Activated CD4-positive, CD25-positive, alpha-beta regulatory T cell (primary cell): ENCODE measurements at places on chromosomes 16 and 17.

GRCh38 chr17:48074322-48075081 lies 26.3 kb downstream of the NFE2L1 start:
- peak; percentile 49 for DNase-seq

GRCh38 chr17:77485089-77485833 lies 344.5 kb downstream of the SEC14L1 start:
- DNase-seq, result no peak

DNA sequence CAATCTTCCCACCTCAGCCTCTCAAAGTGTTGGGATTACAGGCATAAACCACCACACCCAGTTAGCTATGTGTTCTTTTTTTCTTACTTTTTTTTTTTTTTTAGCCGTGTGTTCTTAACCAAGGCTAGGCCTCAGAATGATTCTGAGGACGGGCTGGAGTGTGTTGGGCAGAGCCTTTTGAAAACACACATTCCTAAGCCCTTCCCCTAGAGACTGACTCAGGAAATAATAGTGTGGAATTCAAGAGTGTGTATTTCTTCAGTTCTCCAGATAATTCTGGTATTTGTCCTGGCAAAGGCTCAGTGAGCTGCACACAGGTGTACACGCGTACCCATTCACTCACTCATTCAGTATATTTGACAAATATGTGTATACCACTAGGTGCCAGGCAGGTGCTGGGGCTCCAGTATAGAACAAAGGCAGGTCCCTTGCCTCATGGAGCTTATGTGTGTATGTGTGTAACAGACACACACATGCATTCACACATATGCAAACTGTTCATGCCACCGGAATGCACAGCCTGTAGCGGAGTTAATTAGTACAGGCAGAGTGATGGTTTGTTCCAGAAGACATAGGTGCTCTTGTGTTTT lies 19.4 kb upstream of the NFATC3 start:
- DNase-seq, result no peak

DNA sequence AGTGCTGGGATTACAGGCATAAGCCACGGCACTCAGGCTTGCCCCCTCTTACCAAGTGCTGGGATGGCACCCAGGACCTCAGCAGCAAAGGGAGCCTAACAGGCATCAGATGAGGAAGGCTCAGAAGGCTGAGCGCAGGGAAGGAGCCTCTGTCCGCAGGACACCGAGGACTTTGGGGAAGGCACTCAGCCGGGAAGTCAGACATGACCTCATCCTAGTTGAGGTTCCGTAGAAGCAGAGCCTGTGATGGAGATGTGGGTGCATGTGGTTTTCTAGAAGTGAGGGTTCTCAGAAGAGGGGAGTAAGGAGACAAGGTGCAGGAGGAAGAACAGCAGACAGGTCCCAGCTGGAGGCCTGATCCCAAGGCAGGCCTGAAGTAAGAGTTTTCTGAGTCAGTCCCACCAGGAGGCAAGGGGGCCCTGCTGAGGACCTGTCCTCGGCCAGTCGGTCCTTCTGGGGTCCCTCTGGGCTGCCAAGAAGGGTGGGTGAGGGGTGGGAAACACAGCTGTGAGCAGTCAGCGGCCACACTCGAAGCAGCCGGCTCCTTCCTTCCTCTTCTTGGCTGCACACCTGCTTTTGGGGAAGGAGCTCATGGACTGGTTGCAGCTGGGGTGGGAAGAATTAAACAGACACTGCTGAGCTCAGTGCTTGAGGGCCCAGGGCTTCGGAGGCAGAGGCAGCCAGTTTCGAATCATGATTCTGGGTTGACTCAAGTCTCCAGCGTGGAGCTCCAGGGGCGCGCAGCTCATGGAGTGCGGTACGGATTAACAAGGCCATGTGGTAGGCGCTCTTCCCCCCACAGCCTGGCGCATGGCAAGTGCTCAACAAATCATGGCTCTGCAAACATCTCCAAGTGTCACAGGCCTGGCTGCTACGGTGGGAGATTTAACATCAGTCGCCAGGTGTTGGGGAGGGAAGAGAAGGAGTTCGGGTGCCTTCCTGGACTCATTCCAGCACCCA lies 38.9 kb upstream of the SNN start:
- DNase-seq, result no peak

GRCh38 chr17:40531051-40531991 lies 29.9 kb upstream of the TNS4 start:
- peak; percentile 17 for DNase-seq

DNA sequence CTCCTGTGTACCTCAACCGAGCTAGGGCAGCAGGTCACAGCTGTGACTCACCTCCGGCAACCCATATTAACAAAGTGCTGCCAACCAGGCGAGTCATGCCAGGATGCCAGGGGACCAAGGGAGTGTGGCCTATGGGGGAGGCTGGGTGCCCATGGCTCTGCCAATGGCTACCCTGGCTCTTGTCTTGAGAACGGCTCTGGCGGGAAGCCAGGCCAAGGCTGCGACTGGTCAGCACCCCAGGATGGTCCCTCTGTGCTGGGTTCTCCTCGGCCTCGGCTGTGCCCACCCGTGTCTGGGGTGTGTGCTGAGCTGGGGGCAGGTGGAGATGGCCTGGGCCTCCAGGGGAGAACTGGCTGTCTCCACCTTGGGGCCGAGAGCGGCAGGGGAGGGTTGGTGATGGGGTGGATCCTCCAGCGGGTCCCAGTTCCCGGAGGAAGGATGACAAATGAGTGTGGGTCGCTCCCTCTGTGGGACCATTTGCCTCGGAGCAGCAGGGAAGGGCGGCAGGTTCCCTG lies 75.8 kb downstream of the MRC2 start:
- no peak for DNase-seq

GRCh38 chr16:10897134-10897533 lies 20.1 kb downstream of the CIITA start:
- no peak for DNase-seq

GRCh38 chr16:83458612-83459011 lies 349.2 kb upstream of the HSBP1 start:
- no peak for DNase-seq

- DNase-seq, result no peak
Observed at GRCh38 chr16:29744541-29745101, 1.2 kb downstream of the C16orf54 start.

DNA sequence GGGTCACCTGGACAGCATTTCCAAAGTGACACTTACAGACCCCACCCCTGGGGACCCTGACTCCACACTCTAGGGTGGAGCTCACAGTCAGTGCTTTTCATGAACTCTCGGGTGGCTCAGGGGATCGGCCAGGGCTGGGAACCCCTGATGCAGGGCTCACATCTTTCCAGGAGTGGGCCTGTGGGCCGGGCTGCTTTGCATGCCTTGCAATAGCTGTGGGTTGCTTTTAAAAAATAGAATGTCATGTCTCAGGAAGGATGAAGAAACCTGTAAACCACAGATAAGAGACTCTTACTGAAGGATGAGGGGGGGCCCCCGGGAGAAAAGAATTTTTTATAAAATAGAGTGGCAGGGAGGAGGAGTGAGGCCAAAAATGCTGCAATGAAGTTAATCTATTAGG lies 40.2 kb downstream of the RBFOX3 start:
- DNase-seq, result no peak

DNA sequence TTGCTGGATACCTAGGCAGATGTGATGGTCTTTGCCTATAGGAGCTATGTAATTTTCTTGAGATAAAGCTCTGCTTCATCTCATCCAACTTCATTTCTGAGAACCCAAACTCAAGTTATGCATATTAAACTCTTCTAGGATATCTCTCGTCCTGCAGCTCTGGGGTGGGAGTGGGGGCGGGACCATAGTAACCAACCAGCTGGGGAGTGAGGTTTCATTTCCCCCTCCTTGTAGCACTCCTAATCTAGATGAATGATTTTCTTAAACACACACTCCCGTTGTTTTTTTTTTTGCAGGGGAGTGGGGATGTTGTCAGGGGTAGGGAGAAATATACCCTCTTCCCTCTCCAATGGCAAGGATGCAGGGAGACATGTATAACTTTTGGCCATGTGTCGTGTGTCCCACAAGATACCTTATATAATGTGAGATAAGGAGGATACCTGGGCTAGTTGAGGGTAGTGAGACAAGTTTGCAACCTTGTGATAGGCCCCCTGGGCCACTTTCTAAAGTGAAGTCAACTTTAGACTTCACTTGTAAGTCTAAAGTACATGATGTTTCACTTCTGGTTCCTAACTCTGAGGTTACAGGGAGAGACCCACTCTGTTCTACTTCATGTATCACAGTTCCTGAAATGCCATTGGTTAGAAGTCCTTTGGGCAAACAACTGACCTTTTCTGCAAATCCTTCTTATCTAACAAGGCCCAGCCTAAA lies 10.5 kb upstream of the HEATR6 start:
- DNase-seq, result no peak

DNA sequence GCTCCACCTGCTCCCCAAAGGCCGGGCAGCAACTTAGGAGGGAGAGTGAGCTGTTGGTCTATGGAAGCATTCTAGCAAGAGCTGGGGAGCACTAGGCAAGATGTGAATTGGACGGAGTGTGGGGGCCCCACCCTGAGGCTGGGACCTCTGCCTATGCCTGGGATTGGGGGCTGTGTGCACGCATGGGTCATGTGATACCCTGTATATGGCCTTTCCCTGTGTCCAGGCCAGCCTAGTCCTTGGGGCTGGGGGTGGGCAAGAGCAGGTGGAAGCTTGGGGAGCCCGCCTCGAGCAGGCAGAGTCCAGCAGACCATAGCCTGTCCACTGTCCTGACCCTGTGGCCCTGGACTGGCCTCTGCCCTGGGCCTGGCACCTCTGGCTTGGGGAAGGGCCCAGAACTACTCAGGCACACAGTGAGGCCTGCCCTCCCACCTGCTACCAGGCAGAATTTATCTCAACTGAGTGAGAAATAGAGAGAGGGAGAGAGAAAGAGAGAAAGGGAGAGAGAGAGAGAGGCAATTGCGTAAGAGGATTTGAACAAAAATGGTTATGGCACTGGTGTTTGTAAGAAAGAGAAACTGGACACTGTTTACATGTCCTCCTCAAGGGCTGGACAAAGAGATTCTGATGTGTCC lies 19.1 kb downstream of the PDP2 start:
- no peak for DNase-seq

GRCh38 chr17:3818786-3819185 lies 17.8 kb upstream of the ITGAE start:
- no peak for DNase-seq

- DNase-seq, result no peak
Observed at GRCh38 chr17:35799942-35800341, 4.5 kb upstream of the MMP28 start.

- DNase-seq, result no peak
Observed at GRCh38 chr16:82699711-82700495, 73.1 kb downstream of the CDH13 start.

DNA sequence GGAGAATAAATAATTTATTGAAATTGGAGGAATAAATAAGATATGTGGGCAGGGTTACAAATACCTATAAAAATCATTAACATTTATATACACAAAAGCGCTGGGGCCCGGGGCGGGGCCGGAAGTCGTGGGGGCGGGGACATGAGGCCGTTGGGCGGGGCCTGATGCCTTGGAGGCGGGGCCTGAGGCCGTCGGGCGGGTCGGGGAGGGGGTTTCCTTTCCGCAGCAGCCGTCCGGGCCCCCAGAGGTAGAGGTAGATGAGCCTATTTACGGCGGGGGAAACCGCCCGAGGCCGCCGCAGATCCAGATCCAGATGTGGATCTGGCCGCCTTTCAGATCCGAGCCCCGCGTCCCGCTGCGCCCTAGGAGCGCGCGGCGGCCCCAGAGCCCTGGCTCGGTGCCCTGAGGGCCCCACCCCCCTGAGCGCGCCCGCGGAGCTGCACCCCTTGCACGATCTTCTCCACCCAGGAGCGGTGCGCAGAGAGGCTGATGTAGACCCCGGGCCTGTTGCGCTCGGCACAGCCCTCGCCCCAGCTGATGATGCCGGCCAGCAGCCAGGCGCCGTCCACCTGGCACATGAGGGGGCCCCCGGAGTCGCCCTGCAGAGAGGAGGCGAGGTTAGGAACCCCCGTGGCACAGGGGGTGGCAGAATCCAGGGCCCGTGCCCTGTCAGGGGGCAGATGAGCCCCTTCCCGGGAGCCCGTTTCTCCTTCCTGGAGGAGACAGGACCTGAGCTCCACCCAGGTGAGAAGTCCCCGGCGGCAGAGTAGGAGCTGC lies 5.1 kb downstream of the PRSS22 start:
- no peak for DNase-seq
